ENCODE measurements at places on chromosomes 11 and 22. TPM values are rescaled to one million over a fixed set of nuclear protein-coding genes. Genes with fewer than 3 reads are reported as not detected.

The KLHDC7B gene
- total RNA-seq: 1.4 TPM

The SOX10 gene
- total RNA-seq: not detected

The LYVE1 gene
- total RNA-seq: 0.15 TPM

The ARHGAP42 gene
- total RNA-seq: 8.3 TPM

The AGBL2 gene
- total RNA-seq: 6.5 TPM

- H3K27me3 ChIP-seq: no peaks in the 10 kb centered on the region
- peak overlapping the region; percentile 43 for H3K27ac ChIP-seq
- H3K4me3 ChIP-seq: peak overlapping the region; percentile 47
- no peaks in the 10 kb centered on the region for H3K36me3 ChIP-seq
- DNase-seq: no peak
These were observed 1.1 kb downstream of the SLC43A3 start for GRCh38 chr11:57425565-57426438.

DNA sequence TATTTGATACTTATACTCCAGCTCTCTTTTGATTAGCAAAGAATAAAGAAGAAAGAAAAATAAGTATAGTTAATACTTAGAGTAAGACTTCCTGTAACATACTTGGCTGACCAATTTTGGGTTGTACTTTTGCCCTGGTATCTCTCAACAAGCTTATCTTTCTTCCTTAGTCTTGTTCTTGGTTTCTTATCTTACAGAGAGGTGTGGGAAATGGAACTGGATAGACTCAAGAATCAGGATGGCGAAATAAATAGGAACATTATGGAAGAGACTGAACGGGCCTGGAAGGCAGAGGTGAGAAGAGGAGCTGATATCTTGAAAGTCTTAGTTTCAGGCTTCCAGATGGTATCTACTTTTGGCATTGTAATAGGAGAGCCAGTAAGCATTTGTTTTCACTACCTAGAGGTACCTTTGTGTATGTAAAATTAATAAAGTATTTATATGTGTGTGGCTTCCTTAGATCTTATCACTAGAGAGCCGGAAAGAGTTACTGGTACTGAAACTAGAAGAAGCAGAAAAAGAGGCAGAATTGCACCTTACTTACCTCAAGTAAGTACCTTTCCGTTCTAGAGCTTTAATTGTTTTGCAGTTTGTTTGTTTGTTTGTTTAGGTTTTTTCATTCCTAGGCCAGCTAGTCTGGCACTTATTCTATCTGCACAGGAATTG, 11.3 kb upstream of the BACE1-AS start:
- peaks cover 25% of the 10 kb centered on the region for H3K36me3 ChIP-seq
- H3K4me1 ChIP-seq: no peaks in the 10 kb centered on the region
- no peaks in the 10 kb centered on the region for H3K27me3 ChIP-seq
- H3K4me3 ChIP-seq: no peak overlapping the region
- H3K27ac ChIP-seq: no peak overlapping the region

DNA sequence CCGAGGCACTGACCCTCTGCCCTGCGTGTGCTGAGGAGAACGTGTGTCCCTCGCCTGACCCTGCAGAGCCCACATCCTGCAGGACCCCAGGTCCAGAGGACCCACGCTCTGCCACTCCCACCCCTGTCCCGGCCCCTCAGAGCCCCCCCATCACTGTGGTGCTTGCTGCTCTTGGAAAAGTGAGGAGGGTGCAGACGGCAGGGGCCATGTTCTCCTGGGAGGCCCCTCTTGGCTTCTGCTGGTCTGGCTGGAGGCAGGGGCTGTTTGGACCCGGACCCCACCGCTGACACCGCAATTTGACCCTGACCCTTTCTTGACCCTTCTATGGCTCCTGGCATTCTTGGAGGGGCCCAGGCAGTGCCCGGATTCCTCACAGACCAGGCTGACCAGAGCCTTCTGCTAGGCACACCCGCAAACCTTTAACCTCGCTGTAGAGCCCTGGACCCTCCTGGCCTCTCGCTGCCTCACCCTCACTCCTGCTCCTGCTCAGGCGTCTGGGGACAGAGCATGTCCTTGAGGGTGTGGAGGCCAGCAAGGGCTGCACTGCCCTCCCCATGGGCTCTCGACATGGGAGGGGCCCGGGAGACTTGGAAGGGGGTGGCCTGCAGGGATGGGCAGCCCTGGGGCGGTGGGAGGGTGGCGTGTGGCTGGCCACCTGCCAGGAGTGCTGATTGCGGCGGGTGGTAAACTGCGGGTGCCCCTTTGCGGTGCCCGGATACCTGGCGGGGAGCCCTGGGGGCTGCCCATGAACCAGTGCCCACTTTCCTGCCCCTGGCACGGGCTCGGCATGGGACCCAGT, 37.0 kb upstream of the MUC5AC start:
- H3K27ac ChIP-seq: no peak overlapping the region
- DNase-seq: no peak
- no peaks in the 10 kb centered on the region for H3K4me1 ChIP-seq
- H3K27me3 ChIP-seq: peaks cover 14% of the 10 kb centered on the region

DNA sequence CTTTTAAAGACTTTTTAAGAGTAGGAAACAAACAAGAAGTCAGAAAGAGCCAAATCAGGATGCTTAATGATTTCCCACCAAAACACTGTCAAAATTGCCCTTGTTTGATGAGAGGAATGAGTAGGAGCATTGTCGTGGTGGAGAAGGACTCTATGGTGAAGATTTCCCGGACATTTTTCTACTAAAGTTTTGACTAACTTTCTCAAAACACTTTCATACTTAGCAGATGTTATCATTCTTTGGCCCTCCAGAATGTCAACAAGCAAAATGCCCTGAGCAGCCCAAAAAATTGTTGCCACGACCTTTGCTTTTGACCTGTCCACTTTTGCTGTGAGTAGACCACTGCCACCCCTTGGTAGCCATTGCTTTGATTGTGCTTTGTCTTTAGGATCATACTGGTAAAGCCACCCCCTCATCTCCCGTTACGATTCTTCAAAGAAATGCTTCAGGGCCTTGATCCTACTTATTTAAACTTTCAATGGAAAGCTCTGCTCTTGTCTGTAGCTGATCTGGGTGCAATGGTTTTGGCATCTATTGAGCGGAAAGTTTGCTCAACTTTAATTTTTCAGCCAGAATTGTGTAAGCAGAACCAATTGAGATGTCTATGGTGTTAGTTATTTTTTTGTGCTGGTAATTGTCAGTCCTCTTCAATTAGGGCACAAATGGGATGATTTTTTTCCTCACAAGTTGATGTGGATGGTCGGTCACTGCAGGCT, 67.2 kb downstream of the ADM start:
- no peaks in the 10 kb centered on the region for H3K27me3 ChIP-seq
- H3K36me3 ChIP-seq: no peaks in the 10 kb centered on the region
- DNase-seq: no peak

- no peak overlapping the region for H3K4me3 ChIP-seq
- H3K4me1 ChIP-seq: peaks cover 5% of the 10 kb centered on the region
- peaks cover 26% of the 10 kb centered on the region for H3K27me3 ChIP-seq
- H3K36me3 ChIP-seq: no peaks in the 10 kb centered on the region
- H3K27ac ChIP-seq: no peak overlapping the region
These were observed 9.8 kb upstream of the ANO1 start for GRCh38 chr11:70068345-70068744.

GRCh38 chr11:45904309-45904915, 2.7 kb downstream of the FREY1 start:
- H3K36me3 ChIP-seq: no peaks in the 10 kb centered on the region
- peaks cover 11% of the 10 kb centered on the region for H3K4me1 ChIP-seq
- DNase-seq: no peak
- no peak overlapping the region for H3K4me3 ChIP-seq
- no peak overlapping the region for H3K27ac ChIP-seq
- no peaks in the 10 kb centered on the region for H3K27me3 ChIP-seq

DNA sequence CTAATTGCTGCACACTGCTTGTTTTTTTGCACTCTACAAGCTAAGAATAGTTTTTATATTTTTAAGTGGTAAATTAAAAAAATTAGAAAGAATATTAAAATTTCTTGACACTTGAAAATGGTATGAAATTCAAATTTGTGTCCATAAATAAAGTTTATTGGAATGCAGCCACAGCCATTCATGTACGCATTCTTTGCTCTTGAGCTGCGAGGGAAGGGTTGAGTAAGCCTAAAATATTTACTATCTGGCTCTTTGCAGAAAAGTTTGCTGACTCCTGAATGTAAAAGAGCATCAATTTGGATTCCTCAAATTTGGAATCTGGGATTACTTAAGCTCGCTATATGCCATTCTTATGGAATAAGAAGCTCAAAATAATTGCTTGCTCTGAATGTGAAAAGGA, 3.4 kb upstream of the ADAMTS8 start:
- H3K27ac ChIP-seq: no peak overlapping the region
- no peaks in the 10 kb centered on the region for H3K36me3 ChIP-seq
- peaks cover 46% of the 10 kb centered on the region for H3K27me3 ChIP-seq
- H3K4me1 ChIP-seq: peaks cover 14% of the 10 kb centered on the region

DNA sequence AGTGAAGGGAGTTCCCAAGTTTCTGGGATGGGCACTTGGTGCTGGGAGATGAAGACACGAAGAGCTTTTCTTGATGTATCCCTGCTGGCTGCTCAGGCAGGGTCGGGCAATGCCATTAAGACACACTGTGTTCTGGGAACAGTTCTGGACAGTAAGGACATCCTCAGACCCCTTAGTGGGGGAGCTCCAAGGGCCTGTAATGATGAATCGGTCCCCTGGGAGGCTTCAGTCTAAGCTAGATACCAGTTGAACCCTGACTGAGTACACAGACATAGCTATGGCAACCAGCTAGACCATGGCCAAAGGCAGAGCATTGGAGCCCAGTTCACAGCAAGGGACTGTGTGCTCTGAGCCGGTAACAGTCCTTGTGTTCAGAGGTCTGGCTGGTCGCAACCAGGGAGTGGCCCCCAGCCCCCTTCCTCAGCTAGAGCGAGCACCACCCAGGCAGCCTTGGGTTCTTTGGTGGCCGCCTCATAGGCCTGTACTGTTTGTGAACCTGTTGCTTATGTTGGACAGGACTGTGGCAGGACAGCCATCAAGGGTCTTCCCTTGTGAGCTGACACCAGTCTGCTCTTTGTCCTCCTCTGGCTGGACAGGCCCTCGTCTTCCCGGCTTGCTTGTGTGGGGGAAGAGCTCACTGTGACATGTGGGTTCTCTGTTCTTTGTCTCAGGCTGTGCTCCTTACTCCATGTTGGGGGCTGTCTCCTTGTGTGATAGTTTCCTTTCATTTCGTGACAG, 25.0 kb downstream of the MED15 start:
- no peak overlapping the region for H3K4me3 ChIP-seq
- DNase-seq: no peak
- peaks cover 9% of the 10 kb centered on the region for H3K36me3 ChIP-seq
- no peaks in the 10 kb centered on the region for H3K27me3 ChIP-seq
- H3K4me1 ChIP-seq: peaks cover 23% of the 10 kb centered on the region

DNA sequence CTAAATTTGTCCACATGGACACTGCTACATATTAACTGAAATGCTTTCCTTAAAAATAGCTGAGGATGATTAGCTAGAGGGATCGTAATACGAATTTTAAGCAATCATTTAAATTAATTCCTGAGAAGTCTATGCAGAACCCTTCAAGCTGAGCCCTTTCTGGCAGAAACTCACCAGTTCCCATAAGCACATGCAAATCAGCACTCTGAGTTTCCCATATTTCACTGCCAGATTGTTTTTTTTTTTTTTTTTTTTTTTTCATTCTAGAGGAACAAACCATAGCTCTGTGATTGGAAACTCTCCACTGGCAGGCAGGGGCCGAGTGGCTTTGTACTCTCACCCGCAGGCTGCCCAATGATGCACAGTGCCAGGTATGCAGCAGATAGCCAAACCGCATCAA, 145.6 kb downstream of the EFCAB6 start:
- H3K27me3 ChIP-seq: peaks cover 22% of the 10 kb centered on the region
- H3K4me3 ChIP-seq: no peak overlapping the region
- no peaks in the 10 kb centered on the region for H3K4me1 ChIP-seq
- no peaks in the 10 kb centered on the region for H3K36me3 ChIP-seq

GRCh38 chr11:54944211-54944610, 237.6 kb downstream of the OR4A5 start:
- no peak for DNase-seq
- no peak overlapping the region for H3K4me3 ChIP-seq
- no peaks in the 10 kb centered on the region for H3K27me3 ChIP-seq
- no peaks in the 10 kb centered on the region for H3K36me3 ChIP-seq

DNA sequence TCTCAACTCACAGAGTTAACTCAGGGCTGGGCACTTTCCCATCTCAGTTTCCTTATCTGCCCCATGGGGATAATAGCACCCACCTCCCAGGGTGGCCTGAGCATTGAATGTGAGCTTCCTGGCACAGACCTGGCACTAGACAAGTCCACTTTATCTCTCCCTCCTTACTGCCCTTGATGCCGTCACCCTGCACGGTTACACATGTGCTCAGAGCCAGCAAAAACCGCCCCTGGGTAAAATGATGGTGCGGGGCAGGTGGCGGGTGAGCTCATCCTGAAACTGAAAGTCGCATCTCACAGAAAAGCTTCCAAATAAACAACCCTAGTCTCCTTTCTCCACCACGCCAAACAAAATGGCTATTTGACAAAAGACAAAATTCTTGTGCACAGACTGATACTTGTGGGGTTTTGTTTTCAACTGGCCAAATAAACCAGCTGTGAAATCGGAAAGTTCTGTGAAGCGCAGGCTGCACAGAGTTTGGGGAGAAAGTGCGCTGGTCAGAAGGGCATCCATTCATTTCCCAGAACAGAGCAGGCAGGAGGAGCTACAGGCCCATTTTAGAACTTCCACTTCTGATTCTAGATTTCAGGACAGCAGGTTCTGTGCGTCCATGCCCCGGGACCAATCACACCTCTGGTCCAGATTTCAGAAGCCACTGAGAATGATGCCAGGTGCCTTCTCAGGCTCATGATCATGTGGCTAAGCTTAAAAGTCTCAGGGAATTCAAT, 138.1 kb downstream of the SHANK2 start:
- peaks cover 9% of the 10 kb centered on the region for H3K27me3 ChIP-seq
- no peaks in the 10 kb centered on the region for H3K36me3 ChIP-seq
- no peak overlapping the region for H3K27ac ChIP-seq

- peak; percentile 12 for DNase-seq
- no peak overlapping the region for H3K4me3 ChIP-seq
- no peaks in the 10 kb centered on the region for H3K4me1 ChIP-seq
- no peaks in the 10 kb centered on the region for H3K27me3 ChIP-seq
- H3K27ac ChIP-seq: no peak overlapping the region
These were observed 743.4 kb upstream of the CNTN5 start for GRCh38 chr11:98277251-98277912.

DNA sequence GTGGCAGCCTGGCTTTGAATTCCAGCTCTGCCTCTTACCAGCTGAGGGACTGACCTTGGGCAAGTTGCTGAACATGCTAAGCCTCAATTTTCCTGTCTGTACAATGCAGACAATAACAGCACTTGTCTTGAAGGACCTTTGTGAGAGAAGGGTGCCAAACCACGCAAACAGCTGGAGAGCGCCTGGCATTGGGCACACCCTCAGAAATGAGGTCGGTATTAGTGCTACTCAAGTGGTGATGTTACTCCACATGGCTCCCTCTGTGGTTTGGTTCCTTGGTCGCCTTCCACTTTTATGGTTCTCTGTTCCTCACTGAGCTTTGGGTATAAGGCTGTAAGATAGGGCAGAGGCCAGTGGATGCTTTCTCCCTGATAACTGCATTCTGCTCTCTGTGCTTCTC, 8.2 kb downstream of the UBASH3B start:
- H3K4me1 ChIP-seq: peaks cover 22% of the 10 kb centered on the region
- H3K27ac ChIP-seq: no peak overlapping the region
- no peaks in the 10 kb centered on the region for H3K27me3 ChIP-seq
- DNase-seq: no peak
- H3K4me3 ChIP-seq: no peak overlapping the region

All from A673 (cell line).